ENCODE measurements at places on chromosomes 1 and 21. TPM values are rescaled to one million over a fixed set of nuclear protein-coding genes. Genes with fewer than 3 reads are reported as not detected.

Gene PLA2G2C
- not detected for total RNA-seq

Gene OPRD1
- 0.14 TPM for total RNA-seq

Gene KCNJ10
- not detected for total RNA-seq

Gene KCNE2
- not detected for total RNA-seq

Gene FCGR3B
- not detected for total RNA-seq

Measured in A549 treated with RU486 at 1 μM for 4 hours (cell line).